AG04450 (cell line): ENCODE measurements at places on chromosomes 13 and 19. TPM values are rescaled to one million over a fixed set of nuclear protein-coding genes. Genes with fewer than 3 reads are reported as not detected.

Gene KL
- not detected in 2 replicates for polyA plus RNA-seq

Gene ZNF682
- polyA plus RNA-seq: 2.0 and 2.5 TPM in 2 replicates

Gene GRK1
- polyA plus RNA-seq: not detected in 2 replicates

Gene FGF14
- polyA plus RNA-seq: 0.01 TPM in 1 of 2 replicates, not detected in the other

Gene ELSPBP1
- polyA plus RNA-seq: not detected in 2 replicates

Gene OR4F17
- not detected in 2 replicates for polyA plus RNA-seq

Gene RPS16
- polyA plus RNA-seq: 1,488 and 2,094 TPM in 2 replicates

Gene PSPC1
- polyA plus RNA-seq: 35.6 and 42.9 TPM in 2 replicates

Gene PLK5
- polyA plus RNA-seq: not detected in 2 replicates

Gene VRK3
- polyA plus RNA-seq: 22.5 and 24.7 TPM in 2 replicates

Gene RAX2
- not detected in 2 replicates for polyA plus RNA-seq

Gene CYP2A7
- polyA plus RNA-seq: not detected in 2 replicates

Gene ATP4B
- polyA plus RNA-seq: not detected in 2 replicates

Gene CAPN12
- 0.66 and 0.69 TPM in 2 replicates for polyA plus RNA-seq
